Esophagus muscularis mucosa (tissue), 4 donors: ENCODE measurements at places on chromosomes 3 and 15. TPM values are rescaled to one million over a fixed set of nuclear protein-coding genes. Genes with fewer than 3 reads are reported as not detected.

GRCh38 chr3:107954845-107955244, 136.0 kb downstream of the CD47 start:
- DNase-seq, result no peak

Gene CHL1
- 46.5 TPM for total RNA-seq

- DNase-seq, result no peak
Measured at GRCh38 chr15:74878273-74878672, 5.1 kb upstream of the SCAMP2 start.

DNA sequence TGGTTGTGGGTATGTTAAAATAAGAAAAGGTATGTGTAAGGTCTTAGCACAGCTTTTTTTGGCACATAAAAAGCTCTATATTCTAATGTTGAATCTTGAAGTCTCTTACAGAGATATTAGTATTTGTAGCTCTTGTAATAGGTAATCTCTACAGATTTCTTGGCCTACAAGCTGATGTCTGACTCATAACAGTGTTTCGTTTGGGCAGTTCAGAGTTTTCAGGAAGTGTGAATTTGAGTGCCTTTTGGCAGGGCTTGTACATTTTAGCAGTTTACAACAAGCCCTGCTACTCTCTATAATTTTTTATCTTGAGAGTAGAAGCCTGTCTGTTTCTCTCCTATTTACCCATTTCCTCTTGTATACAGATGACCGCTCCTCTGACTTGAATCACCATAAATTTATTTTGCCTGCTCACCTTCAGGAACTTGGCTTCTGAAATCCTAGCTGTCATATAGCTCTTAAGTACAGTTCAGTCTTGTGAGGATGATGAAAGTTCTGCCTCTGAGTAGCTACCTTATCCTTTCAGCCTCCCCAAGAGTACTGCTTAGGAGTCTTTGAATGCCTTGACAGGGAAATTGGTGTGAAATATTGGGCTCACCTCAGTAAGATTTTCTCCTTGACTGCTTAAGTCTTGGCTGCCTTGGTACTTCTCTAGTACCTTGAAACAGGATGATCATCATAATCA, 419.9 kb upstream of the RARB start:
- DNase-seq, result no peak

- no peak for DNase-seq
Measured at GRCh38 chr15:51681303-51681963, at the start of gene SCG3. TSS of gene SCG3 (plus strand) at chr15:51681503. CDS start at chr15:51681756, 253 bp downstream.

Gene ELP6
- total RNA-seq, result 20.8 TPM

Gene UMPS
- 34.3 TPM for total RNA-seq

Gene ZMYND10
- 0.52 TPM for total RNA-seq

Gene GPR149
- total RNA-seq, result not detected

DNA sequence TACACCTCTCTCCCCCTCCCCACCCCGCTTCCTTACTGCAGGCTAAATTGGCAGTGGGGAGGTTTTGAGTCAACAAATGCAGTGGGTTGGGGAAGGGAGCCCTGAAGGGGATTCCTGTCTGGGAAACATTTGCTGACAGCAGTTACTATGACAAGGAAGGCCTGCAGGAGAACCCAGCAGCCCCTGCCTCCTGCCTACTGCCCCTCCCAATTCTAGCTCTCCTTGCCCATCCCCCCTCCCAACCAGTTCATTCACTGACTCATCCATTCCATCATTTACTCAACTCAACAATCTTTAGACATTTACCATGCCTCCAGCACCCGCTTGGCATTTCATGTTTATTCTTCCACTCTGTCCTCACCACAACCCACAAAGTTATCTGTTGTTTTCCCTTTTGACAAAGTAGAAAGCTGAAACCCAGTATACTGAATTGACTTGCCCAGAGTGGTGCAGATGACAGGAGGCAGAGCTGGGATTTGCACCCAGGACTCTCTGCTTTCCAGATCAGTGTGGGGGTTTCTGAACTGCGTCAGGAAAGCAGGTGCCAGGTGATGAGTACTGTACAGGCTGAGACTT, 75.0 kb downstream of the MAGEF1 start:
- DNase-seq, result no peak

Gene IL12A
- 1.1 TPM for total RNA-seq

- DNase-seq, result no peak
Measured at GRCh38 chr15:55282284-55282833, 7.3 kb downstream of the RAB27A start.

Gene LMAN1L
- not detected for total RNA-seq
